ENCODE measurements at places on chromosomes 3 and 15.
A peak's percentile ranks its signal among the peaks of the same experiment; 100 is the strongest.

GRCh38 chr15:74330861-74331408 lies 36.5 kb downstream of the CYP11A1 start:
- no peak overlapping the region for H3K27ac ChIP-seq
- no peak overlapping the region for H3K4me3 ChIP-seq
- DNase-seq: no peak
- H3K4me1 ChIP-seq: peaks cover 12% of the 10 kb centered on the region

- no peak overlapping the region for H3K27ac ChIP-seq
- no peaks in the 10 kb centered on the region for H3K36me3 ChIP-seq
- no peak for DNase-seq
- no peak overlapping the region for H3K4me3 ChIP-seq
These were observed 504.4 kb downstream of the FHIT start for GRCh38 chr3:60746695-60747416.

- H3K4me3 ChIP-seq: no peak overlapping the region
- peak overlapping the region; percentile 20 for H3K27ac ChIP-seq
- H3K4me1 ChIP-seq: peaks cover 47% of the 10 kb centered on the region
- no peaks in the 10 kb centered on the region for H3K27me3 ChIP-seq
These were observed 32.9 kb upstream of the BLM start for GRCh38 chr15:90684281-90684680.

DNA sequence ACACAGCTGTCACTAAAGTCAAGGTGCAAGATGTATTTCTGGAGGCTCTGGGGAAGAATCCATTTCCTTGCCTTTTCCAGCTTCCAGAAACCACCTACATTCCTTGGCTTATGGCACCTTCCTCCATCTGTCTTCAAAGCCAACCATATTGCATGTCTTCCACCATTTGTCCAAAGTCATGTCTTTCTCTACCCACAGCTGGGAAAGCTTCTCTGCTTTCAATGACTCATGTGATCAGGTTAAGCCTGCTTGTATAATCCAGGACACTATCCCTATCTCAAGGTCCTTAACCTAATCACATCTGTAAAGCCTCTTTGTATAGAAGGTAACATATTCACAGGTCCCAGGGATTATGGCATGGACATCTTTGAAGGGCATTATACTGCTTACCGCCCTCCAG lies 14.2 kb downstream of the ARHGAP31 start:
- peaks cover 9% of the 10 kb centered on the region for H3K4me1 ChIP-seq
- H3K27me3 ChIP-seq: no peaks in the 10 kb centered on the region
- no peak overlapping the region for H3K27ac ChIP-seq
- H3K36me3 ChIP-seq: peaks cover 4% of the 10 kb centered on the region
- no peak overlapping the region for H3K4me3 ChIP-seq

GRCh38 chr15:59176653-59177316 lies 29.9 kb upstream of the LDHAL6B start:
- no peak for DNase-seq
- H3K27ac ChIP-seq: no peak overlapping the region
- no peaks in the 10 kb centered on the region for H3K4me1 ChIP-seq
- H3K4me3 ChIP-seq: no peak overlapping the region
- peaks cover 15% of the 10 kb centered on the region for H3K27me3 ChIP-seq

Measured in activated CD8-positive, alpha-beta T cell treated with anti-CD3 and anti-CD28 coated beads for 36 hours (primary cell).